ENCODE measurements at places on chromosomes 13 and 19. TPM values are rescaled to one million over a fixed set of nuclear protein-coding genes. Genes with fewer than 3 reads are reported as not detected.

The SRRM5 gene
- 0.54 TPM for total RNA-seq

DNA sequence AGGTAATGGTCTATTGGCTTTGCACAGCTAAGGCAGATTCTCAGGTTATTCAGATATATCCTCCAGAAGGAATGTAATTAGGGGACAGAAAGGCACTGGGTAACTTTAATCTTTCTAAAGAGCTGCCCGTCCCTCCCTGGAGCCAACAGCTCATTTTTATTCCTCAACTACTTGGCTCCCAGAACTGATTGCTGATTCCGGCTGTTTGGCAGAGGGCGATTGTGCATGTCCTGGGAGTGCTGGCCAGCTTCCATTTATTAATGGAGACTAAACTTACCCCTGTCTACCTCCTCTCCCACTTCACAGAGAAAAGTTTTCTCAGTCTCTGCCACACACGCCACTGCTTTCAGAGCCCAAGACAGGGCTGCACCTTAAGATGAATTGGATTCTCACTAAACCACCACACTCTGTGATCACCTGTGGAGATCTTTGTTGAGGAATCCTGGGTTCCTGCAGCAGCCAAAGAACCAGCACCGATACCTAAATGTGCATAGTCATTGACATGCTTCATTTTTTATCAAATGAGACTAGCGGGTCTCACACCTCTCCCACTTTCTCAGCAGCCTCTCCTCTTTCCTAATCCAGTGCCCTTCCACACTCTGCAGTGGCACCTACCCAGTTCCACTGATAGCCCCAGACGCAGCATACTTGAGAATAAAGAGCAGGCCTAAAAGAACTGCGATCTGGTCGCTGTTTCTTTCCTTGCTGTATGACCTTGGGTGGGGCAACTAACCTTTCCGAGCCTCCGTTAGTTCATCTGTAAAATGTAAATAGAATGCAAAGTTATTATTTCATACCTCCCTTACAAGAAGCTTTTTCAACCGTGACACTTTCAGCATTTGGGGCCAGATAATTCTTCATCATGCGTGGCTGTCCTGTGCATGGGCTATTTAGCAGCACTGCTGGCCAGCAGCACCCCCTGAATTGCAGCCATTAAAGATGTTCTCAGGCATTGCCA, 648.7 kb downstream of the UQCRFS1 start:
- DNase-seq, result no peak

The RFPL4A gene
- total RNA-seq, result not detected

DNA sequence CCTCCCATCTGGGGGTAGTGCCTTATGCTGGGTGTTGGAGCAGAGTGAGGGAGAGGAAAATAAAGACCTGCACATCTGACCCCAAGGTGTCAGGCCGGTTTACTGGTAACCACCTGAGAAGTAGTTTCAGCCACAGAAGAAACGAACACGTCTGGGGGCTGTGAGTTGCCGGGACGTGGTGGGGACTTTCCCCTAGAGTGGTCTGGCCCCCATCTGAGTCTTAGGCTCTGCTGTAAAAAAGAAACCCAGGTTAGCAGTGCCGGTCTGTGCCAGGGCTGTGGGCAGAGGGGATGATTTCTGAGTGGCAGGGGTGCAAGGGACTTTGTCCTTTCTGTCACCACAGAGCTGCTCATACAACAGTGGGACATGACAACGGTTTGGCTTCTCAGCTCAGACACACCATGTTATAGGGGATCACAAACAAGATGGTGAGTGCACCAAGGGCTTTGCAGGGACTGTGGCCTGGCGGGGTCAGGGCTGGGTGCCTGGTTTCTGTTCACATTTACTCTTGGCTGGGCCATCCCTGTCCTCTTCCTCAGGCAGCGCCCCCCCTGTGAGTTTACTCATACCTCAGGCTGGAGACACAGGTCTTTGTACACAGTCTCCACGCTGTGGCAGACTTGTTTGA, 9.0 kb downstream of the GCDH start:
- DNase-seq, result peak; percentile 63

- DNase-seq, result no peak
Observed at GRCh38 chr19:800360-801029, 3.2 kb downstream of the PTBP1 start.

DNA sequence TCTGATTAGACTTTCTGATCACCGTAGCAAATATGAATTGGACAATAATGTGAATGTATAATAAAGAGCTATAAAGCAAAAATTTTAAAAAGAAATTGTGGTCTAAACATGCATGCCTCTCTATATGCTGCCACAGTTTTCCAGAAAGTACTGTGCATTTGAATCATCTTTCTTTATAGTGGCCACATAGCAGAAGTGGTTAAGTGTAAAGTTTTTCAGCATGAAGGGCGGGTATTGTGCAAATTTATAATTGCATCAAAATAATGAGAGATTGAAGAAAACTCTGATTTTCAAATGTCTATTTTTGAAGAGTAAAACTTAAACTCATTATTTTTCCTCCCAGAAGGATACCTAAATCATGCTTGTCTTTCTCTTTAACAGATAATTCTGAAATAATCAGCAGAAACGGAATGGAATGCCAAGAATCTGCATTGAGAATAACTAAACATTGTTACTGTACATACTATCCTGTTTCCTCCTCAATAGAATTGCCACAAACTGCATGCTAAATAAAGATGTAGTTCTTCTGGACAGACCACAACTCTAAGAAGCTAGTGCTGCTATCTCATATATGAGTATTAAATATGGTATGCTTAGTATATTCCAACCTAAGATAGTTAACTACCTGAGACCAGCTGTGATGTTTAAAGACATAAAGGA, 42.9 kb upstream of the RAP2A start:
- no peak for DNase-seq

- no peak for DNase-seq
Observed at GRCh38 chr13:85806553-85807175, 7.4 kb upstream of the SLITRK6 start.

The MIR17HG gene
- total RNA-seq, result 30.0 TPM
